ENCODE measurements at places on chromosomes 3 and 15. TPM values are rescaled to one million over a fixed set of nuclear protein-coding genes. Genes with fewer than 3 reads are reported as not detected.

Gene P4HTM
- 44.2 TPM for total RNA-seq

Gene DLEC1
- 21.4 TPM for total RNA-seq

Gene B3GALNT1
- total RNA-seq, result 24.7 TPM

Gene COLQ
- total RNA-seq, result 3.1 TPM

Gene FGD5
- total RNA-seq, result 37.1 TPM

Gene SH3GL3
- 5.5 TPM for total RNA-seq

Gene RSL24D1
- total RNA-seq, result 20.5 TPM

Gene PLD1
- total RNA-seq, result 15.7 TPM

Gene KLHL18
- 23.6 TPM for total RNA-seq

Gene POC1A
- 2.6 TPM for total RNA-seq

Gene RAD54L2
- 26.8 TPM for total RNA-seq

Gene TMEM44
- 18.3 TPM for total RNA-seq

Gene FAM81A
- total RNA-seq, result 0.80 TPM

Gene LDHAL6B
- not detected for total RNA-seq

Gene MYRIP
- 0.55 TPM for total RNA-seq

Gene FBXO40
- not detected for total RNA-seq

Gene POTEB3
- not detected for total RNA-seq

Gene NAALADL2
- 7.4 TPM for total RNA-seq

Gene IMPG2
- total RNA-seq, result 0.24 TPM

Gene KNG1
- total RNA-seq, result not detected

Gene KCNMB2
- total RNA-seq, result not detected

Gene TMC3
- not detected for total RNA-seq

Gene COL6A5
- total RNA-seq, result 4.6 TPM

Gene A4GNT
- not detected for total RNA-seq

Gene STOML1
- 18.4 TPM for total RNA-seq
